Smooth muscle cell of the brain vasculature (primary cell): ENCODE measurements at places on chromosomes 3 and 15.

- no peak for DNase-seq
Observed at GRCh38 chr3:168794427-168794826, 698.7 kb upstream of the GOLIM4 start.

GRCh38 chr3:192487033-192487432 lies 240.3 kb downstream of the FGF12 start:
- DNase-seq: no peak

- DNase-seq: no peak
Observed at GRCh38 chr15:58185439-58185838, 47.3 kb downstream of the AQP9 start.

- no peak for DNase-seq
Observed at GRCh38 chr3:45772341-45773035, 23.8 kb downstream of the SLC6A20 start.

DNA sequence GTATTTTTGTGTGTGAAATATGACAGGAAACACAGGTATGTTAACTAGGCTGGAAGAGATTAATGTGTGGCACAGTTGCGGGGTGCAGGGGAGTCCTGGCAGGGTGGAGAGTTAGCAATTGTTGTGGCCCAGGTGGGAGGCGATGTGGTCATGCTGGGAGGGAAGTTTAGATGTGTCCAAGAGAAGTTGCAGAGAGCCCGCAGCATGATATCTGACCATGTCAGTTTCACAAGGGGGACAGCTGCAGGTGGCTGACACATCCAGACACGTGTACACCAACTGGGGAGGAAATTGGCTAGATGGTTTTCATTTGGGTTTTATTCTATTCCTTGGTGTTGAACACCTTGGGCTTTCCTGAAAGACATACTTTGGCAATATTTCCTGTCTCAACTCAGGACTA lies 172.8 kb upstream of the RGMA start:
- no peak for DNase-seq

- DNase-seq: no peak
Observed at GRCh38 chr3:162770551-162770950, 1273.9 kb downstream of the OTOL1 start.

DNA sequence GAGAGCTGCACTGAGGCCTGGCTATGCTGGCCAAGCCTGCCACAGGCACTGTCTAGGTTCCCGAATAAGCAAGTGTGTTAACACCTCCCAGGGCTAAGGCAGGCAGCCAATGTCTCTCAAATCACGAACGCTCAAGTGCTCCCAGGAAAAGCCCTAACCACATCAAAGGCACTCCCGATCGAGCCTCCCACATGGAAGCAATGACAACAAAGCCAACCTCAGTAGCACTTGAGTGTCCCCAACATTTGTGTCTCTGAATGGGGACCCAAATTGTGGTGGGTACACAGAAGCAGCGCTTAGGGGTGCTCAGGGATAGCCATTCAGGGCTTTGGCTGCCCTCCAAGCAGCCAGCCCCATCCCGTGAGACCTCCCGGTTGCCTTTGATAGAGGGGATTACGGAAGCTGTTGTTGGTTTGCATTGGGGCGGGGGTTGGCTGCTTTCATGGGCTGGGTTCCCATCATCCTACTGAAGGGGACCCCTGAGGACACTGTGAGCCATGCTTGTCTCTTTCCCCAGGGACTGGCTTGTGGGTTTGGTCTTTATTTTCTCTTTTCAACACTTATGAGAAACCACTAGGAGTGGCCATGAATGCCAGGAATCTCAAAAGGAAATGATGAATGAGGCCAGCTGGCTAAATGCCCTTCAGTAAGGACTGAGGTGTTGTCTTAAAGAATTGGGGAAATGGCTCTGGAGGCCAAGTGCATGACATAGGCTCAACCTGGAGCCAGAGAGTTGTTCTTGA lies 234.1 kb upstream of the FEZF2 start:
- no peak for DNase-seq

GRCh38 chr15:62505762-62506161 lies 340.7 kb upstream of the C2CD4B start:
- DNase-seq: no peak

DNA sequence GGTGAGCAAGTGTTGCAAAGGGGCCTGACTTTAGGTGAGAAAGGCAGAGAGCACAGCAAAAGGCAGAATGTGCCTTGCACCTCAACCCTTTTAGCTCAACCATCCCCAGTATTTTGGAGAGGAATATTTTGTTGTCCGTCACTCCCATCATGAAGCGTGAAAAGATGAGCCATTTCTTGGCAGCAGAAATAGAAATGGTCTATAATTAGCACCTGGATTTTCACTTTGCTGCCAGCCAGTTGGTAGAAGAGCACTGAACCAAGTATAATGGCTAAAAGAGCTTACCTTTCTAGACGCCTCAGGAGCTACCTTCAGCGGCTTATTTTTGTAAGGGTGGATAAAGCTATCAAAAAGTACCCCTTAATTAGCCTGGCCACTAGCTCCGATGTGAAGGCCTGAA lies 406.7 kb downstream of the OCA2 start:
- no peak for DNase-seq

DNA sequence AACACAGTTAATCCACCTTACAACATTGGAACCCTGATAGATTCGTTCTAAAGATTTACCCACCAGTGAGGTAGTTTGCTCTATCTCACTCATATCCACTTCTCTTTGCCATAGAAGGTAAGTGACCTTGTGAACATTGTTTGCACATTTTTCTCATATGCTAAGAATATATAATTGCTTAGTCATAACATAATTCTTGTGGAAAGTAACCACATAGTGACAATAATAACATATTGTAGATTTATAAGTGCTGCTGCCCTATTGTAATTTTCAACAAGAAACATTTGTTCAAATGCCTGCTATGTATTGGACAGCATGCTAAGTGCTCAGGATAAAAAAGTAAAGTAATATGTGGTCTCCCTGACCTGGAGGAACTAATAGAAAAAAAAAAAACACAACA lies 554.2 kb upstream of the KCNMB2 start:
- no peak for DNase-seq

DNA sequence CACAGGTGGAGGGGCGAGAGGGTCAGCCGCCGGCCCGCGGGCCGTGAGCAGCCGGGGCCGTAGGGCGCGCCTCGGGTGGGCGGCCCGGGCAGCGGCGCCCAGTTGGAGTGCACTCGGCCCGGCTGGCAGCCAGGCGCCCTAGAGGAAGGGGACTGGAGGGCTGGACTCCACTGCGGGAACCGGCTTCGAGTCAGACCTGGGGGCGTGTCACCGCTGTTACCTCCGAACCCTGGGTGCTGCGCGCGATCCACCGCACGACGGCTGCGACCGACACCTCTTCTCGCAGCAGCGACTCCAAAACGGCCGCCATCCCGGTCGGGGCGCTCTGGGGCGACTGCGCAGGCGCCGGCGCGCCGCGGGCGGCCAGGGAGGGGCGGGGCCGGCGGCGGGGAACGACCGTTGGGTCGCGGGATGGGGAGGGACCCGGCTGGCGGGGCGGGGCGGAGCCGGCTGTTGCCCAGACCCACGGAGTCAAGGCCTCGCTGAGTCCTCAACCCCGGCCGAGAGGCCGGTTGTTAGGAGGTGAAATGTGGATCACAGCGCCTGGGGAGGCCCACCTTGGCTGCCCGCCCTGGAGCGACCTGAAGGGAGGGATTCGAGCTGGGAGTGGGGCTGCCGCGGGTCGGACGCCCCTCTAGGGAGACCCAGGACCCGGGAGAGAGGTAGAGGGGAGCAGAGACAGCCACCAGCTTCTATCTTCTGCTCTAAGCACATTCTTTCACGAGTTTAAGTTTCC lies at the start of gene CDAN1:
CDAN1 (minus strand) TSS at position 336 of the 736 bp plus-strand sequence; CDS start at position 310, 26 bp downstream.
- peak; percentile 59 for DNase-seq

GRCh38 chr3:50189274-50189673 lies 2.1 kb upstream of the GNAT1 start:
- no peak for DNase-seq

DNA sequence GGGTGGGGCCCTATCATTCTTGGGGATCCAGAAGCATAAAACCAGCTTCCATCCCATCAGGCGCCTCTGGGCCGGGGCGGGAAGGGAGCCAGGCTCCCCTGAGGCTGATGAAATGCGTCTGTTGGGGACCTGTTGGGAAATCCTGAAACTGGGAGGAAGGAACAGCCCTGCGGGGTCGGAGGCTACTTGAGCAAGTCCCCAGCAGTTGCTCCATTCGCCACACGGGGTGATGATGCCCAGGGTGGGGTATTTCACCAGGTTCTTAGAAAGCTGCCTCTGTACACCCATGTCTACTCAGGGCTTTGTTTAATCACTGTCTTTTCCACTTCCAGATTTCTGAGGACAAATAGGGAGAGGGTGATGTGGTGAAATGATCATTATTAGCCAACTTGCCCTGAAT lies 25.4 kb upstream of the TSEN2 start:
- DNase-seq: no peak

DNA sequence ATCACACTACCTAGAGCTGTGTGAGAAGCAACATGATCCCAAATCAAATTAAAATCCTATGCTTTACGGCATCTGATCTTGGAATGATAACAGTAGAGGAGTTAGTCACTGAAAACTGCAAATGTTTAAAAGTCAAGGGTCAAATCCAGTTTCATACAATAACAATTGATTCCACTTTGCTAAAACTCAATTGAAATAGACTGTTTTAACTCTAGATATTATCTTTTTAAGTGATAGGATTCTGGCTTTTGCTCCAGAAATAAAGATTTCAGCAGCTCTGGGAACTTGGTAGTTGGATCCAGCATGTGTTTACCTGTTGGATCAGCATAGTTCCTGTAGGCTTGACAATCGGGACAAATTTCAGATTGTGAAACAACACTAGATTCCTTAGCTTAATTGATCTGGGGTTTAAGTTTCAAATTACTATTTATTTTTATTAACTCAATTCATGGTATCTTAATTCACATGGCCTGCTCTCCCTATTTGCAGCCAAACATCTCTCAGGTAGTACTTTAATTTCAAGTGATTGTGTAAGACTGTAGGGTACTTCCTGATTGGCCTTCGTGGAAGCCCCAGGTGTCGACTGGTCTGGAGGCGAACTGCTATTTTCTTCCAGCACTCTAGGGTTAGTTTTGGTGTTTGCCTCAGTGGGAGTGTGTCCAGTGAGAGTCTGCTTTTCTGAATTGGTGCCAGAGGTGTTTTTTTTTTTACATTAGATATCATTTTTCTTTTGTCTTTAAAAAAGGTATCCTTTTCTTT lies 16.6 kb downstream of the NFKBIZ start:
- DNase-seq: no peak

- no peak for DNase-seq
Observed at GRCh38 chr3:193783166-193783896, 190.3 kb downstream of the OPA1 start.

DNA sequence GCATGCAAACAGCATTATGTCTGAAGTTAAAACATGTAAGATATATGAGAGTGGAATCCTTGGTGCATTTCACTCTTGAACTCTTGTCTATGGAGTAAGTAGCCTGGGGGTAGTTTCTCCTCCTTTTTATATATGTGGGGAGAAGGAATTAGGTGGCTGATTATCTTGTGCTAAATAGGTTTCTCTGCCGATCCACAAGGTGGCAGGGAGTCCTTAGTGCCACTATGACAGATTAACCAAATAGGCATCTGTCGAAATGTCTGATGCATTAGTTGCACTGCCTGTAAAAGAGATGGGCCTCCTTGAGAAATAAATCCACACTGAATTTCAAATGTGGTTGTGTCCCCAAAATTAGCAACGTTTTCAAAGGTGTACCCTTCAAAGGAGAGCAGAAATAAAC lies 170.1 kb downstream of the CNTN4 start:
- DNase-seq: no peak

DNA sequence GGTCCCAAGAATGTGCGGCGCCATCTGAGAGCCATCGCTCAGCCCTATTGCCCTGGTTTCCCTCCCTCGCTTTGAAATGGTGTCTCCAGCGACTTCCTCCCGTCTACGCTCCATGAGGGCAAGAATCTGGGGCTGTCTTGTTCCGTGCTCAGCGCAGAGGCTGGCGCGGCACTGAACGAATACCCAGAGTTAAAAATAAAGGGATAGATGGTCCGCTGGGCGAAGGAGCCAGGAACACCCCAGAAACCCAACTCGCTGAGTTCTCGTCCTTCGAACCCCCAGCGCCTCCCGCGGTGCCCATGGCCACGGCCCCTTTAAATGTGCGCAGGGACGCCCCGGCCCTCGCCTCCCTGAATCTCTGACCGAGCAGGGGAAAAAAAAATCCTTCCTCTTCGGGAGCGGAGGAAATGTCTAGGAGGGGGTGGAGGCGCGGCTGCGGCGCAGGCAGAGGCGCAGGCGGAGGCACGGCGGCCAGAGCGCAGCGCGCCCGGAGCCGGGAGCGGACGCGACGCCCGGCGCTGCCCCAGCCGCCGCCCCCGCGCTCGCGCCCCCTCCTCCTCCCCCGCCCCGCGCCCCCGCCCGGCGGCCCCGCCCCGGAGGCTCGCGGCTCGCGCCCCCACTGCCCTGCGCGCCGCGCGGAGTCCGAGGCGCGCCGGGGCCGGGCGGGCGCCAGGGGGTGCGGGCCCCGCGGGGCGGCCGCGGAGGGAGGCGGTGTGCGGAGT lies 8.5 kb upstream of the FGD5 start:
- DNase-seq: no peak

DNA sequence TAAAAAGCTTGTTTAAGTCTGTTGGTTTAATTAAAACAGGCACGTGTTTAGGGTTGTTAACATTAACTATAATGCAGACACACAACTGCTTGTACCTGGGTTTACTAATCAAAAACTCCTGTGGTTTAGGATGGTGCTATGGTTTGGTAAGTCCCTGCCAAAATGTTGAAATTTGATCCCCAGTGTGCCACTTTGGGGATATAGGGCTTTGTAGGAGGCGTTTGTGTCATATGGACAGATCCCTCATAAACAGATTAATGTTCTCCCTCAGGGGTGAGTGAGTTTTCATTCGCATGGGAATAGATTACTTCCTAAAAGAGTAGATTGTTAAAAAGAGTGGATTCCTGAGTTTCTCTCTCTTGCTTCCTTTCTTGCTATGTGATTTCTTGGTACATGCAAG lies 18.7 kb upstream of the GK5 start:
- no peak for DNase-seq

- no peak for DNase-seq
Observed at GRCh38 chr3:42459151-42459550, 43.3 kb upstream of the VIPR1 start.

DNA sequence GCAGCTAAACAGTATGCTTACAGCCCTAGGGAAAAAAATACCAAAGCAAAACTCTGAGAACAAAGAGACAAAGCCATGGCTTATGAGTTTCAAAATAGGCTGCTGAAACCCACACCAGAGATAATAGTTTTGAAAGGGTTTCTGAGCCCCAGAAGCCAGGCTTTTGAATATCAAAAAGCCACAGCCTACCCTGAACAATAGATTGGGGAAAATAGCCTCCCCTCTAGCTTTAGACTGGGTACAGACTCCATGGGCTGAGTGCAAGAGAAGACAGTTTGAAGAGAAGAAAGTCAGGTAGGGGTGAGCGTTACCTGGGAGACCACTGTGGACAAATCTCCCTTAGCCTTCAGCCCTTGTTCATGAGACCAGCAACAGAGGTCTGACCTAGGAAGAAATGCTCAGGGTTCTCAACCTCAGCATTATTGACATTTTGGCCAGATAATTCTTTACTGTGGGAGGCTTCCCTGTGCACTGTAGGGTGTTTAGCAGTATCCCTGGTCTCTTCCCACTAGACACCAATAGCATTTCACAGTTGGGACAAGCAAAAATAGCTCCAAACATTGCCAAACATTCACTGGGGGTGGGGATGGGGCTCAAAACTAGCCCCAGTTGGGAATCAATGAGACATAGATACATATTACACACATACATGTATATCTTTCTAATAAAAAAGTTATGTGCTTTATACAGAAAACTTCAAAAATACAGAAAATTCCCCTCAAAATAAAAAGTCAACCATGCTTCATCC lies 11.6 kb upstream of the TAFA4 start:
- DNase-seq: no peak

- DNase-seq: no peak
Observed at GRCh38 chr3:69474186-69474585, 88.3 kb upstream of the FRMD4B start.
